ENCODE measurements at places on chromosomes 11 and 22.
A peak's percentile ranks its signal among the peaks of the same experiment; 100 is the strongest.

DNA sequence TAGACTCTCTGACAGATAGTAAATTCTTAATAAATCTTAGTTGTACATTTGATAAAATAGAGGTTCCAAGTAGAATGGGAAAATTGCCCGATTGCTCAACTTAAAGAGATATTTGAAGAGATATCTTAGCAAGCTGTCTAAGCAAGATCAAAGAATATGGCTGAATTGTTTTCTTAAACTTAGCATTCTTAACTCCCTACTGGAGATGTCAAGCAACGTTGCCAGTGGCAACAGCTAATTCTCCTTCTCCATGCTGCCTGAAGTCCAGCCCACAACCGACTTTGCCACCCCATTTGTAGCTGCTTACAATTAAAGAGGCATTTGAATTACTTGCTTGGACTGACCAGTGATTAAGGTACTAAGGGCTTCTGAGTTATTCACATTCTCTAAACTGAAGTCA is 94.4 kb downstream of the FAM181B start:
- DNase-seq: no peak

DNA sequence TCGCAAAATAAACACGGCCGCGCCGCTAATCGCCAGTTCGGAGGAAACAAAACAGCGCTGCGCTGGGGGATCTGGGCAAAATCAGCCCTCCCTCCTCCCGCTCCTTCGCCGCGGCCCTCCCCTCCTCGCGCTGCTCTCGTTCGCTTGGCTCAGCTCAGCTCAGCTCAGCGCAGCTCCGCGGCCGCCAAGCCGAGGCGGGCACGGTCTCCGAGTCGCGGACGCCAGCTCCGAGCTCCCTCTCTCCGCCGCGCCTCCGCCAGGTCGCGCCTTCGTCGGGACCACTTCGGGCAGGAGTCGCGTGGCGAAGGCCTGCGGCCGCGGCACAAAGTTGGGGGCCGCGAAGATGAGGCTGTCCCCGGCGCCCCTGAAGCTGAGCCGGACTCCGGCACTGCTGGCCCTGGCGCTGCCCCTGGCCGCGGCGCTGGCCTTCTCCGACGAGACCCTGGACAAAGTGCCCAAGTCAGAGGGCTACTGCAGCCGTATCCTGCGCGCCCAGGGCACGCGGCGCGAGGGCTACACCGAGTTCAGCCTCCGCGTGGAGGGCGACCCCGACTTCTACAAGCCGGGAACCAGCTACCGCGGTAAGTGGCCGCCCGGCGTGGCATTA is at the start of gene SPON1:
Gene SPON1 (plus strand): TSS at position 162 of the 607 bp plus-strand sequence. CDS start 182 bp downstream, at position 344.
- peak; percentile 38 for DNase-seq

- peak; percentile 88 for DNase-seq
Measured at GRCh38 chr22:50244420-50245213, at the start of gene TUBGCP6. TUBGCP6 (minus strand) TSS chr22:50245023; CDS start chr22:50244459, 564 bp downstream.

DNA sequence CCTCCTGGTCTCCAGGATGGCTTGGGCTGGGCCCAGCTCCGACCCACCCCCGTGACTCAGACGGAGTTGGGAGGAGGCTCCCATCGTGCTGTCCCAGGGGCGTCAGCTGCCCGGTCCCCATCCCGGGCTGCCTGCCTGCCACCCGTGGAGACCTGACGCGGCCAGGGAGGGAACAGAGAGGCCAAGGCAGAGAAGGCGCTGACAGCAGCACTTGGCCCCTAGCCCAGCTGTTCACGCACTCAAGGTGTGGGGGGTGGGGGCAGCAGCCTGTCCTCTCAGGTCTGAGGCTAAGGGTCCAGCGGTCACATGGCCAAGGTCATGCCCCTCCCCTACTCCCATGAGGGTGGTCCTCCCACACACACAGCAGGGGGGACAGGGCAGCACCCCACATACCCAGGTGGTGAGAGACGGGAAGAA is 48.6 kb downstream of the ELFN2 start:
- DNase-seq: no peak

DNA sequence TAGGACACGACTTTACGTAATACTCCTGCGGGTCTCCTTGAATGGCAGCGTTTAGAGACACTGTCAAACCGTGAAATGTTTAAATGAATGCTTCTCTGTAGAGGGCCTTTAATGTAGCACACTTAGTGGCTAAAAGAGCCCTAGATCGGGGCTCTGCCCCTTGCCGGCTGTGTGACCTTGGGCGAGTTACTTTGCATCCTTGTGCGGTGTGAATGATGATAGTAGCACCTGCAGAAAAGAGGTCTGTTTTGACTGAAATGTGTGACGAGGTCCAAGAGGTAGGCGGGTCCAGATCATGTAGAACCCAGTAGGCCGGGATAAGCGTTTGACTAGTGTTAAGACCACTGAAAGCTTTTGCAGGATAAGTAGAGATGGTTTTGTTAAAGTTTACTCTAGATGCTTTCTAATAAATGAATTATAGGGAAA is 866 bp downstream of the MED17 start:
- DNase-seq: no peak

DNA sequence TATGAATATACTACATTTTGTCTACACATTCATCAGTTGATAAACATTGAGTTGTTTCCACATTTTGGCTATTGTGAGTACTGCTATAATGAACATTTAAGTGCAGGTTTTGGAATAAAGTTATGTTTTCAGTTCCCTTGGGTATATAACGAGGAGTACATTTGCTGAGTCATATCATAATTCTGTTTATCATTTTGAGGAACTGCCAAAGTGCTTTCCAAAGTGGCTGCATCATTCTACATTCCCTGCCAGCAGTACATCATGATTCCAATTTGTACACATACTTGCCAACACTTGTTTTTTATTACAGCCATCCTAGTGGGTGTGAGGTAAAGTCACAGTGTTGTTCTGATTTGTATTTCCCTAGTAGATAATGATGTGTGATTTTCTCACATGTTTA is 1458.6 kb upstream of the TENM4 start:
- DNase-seq: peak; percentile 85

DNA sequence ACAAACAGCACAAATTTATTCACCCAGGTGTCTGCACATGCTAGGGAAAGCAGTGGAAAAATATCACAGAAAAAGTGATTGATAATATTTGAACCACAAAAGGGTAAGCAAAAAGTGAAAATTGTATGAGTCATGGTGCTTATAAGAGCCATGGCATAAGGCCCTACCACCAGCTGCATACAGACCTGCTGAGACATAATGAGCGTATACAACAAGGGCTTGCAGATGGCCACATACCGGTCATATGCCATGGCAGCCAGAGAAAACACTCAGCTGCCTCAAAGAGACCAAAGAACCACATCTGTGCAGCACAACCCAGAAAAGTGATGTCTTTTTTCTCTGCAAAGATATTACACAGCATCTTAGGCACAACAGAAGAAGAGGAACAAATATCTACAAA is 71.4 kb upstream of the OR9G4 start:
- DNase-seq: no peak

DNA sequence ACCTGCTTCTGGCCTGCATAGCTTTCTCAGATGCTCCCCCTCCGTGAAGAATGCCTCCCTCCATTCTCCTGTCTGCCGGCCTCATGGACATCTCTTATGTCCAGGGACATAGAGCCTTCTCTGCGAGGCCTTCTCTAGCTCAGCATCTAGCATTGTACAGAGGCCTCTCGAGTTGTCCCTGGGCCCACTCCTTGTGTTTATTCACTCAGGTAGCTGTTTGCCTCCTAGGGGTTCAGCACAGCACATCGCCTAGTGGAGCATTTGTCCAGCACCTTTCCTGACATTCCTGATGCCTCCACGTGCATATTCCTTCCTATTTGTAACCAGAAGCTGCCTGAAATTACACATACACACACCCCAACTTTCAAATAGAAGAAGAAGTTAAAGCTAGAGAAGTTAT is 101.3 kb downstream of the TBC1D22A start:
- DNase-seq: no peak

GRCh38 chr22:29070490-29070889 is 2.3 kb upstream of the KREMEN1 start:
- no peak for DNase-seq

DNA sequence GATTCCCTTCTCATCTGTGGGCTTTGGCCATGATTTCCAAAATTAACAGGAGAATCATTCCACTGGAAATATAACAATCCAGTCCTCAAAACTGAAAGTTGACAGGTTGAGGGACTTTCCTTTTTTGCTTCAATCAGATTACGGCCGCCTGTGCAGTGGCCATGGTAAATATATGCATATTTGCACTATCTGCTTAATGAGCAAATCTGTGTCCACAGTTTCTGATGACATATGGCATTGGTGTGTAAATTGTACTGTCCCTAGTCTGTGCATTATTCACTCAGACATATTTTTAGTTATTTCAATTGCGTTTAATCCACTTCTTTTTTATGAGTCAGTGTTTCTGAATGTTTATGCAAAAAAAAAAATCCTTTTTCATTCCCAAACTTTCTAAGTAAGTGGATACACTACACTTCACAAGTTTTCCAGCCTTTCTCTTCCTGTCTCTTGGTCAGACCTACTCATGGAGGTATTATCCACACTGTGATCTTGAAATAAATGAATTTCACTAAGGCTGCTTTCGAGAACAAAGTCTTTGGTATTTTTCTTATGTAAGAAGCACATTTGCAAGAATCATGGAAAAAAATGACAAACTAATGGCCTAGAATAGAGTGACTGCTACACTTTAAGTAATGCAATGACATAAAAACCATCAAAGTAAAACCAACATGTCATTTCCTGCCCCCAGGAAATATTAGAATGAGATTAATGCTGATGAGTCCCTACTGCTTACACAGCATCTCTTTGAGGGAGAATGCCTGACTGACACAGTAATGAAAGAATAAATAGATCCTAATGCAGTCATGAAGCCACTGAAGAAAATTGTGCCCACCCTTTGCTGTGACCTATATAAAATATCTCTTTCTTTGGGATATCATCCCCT is 76.4 kb upstream of the MTNR1B start:
- no peak for DNase-seq

- DNase-seq: peak; percentile 79
Measured at GRCh38 chr11:36057379-36058042, 113.6 kb downstream of the LDLRAD3 start.

DNA sequence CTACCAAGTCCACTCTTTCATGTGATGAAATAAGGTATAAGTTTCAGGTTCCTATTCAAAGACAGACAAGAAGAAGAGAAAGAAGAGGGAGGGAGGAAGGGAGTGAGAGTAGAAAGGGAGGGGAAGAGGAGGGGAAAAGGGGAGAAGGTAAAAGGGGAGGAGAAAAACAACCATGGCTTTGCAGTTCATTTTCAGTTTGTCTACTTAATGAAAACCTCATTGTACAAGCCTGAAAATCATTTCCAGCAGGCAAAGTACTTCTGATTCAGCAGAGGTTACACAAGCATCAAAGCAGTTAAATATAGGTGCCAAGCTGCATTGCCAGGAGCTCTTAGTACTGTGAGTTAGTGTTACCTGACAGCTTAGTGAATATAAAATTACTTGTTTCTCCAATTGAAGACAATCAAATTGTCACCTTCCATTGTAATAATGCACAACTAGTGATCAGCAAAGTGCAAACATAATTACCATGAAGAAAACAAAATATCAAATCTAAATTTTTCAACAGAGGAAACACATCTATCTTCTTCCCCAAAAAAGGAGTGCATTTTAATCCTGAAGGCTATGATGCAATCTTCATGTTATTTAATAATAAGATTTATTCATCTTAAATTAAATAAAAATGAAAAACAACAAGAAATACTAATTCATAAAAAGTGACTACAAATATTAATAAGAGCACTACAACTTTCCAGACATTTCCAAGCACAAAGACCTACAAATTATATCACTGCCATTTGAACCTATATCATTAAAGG is 8.2 kb downstream of the SOX6 start:
- peak; percentile 2 for DNase-seq

- DNase-seq: no peak
Measured at GRCh38 chr11:121068787-121069186, 32.3 kb upstream of the TECTA start.

DNA sequence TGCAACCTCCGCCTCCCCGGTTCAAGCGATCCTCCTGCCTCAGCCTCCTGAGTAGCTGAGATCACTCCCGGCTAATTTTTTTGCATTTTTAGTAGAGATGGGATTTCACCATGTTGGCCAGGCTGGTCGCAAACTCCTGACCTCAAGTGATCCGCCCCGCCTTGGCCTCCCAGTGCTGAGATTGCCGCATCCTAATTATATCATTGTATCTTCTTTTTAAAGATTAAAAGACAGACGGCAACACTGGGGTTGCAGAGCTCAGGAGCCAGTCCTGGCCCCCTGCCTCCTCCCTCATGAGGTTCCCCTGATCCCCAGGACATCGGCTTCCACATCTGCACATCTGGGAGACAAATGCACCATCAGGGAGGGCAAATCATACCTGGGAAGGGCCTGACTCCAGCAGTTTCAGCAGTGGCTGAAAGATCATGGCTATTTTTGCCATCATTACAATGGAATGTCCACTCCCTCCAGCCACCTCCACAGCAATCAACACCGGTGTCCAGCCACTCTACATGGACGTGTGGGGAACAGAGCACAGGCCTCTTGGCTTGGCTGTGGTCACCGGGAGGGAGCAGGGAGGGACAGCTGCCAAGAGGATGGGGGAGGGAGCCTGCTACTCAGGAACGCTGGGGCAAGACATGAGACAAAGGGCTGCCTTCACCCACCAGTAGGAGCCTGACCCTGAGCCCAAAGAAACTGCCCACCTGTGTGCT is 9.2 kb upstream of the CELSR1 start:
- DNase-seq: no peak

DNA sequence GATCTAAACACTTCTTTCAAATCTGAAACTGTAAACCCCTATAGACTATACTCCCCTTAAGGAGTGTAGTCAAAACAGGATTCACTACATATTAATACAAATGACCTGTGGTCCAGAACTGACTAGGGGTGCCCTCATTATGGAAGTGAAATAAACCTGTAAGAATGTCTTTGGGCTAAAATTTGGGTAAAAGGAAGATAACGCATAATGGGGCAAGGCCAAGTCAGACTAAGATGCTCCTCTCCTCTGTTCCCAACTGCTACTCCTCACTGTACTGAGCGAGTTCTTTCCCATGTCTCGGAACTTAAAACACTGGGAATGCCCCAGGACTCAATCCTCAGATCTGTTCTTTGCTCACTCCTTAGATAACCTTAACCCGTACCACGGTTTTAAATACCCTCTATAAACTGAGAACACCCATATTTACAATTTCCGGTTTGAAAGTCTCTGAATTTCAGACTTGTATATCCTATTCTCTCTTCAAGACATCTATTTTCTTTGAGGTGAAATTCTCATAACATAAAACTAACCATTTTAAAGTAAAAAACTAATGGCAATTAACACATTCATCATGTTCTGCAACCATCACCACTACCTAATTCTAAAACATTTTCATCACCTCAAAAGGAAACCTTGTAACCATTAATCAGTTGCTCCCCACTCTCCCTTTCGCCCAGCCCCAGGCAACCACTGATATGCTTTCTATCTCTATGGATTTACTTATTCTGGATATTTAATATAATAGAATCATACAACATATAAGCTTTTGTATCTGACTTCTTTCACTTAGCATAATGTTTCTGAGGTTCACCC is 4.0 kb downstream of the THAP12 start:
- DNase-seq: no peak

DNA sequence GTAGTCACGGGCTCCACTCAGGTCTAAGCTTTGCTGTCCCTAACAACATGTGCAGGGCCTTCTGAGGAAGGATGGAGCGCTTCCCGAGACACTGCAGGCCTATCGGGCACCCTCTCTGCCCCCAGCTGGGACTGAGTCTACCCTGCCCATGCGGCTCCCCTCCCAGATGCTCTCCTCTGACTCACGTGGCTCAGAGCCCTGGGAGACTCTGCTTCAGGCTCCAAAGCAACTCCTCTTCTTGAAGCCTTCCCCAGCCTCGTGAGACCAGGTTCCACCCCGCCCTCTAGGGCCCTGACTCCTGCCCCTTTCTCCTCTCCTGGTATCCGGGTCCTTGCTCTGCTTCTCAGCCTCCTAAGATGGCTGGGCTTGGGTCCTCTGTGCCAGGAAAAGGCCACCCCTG is 28.4 kb upstream of the ARFGAP3 start:
- no peak for DNase-seq
